GM23338 (cell line): ENCODE measurements at places on chromosomes 12 and 14. TPM values are rescaled to one million over a fixed set of nuclear protein-coding genes. Genes with fewer than 3 reads are reported as not detected.
A peak's percentile ranks its signal among the peaks of the same experiment; 100 is the strongest.

- H3K4me1 ChIP-seq: no peaks in the 10 kb centered on the region
- no peaks in the 10 kb centered on the region for H3K36me3 ChIP-seq
- H3K27ac ChIP-seq: no peak overlapping the region
- no peak for DNase-seq
Observed at GRCh38 chr12:61137677-61138414, 1122.4 kb upstream of the USP15 start.

- H3K27me3 ChIP-seq: no peaks in the 10 kb centered on the region
- H3K36me3 ChIP-seq: no peaks in the 10 kb centered on the region
- peaks cover 7% of the 10 kb centered on the region; the same call in 1 of the 2 replicates for H3K4me1 ChIP-seq
- DNase-seq: no peak
- no peak overlapping the region for H3K4me3 ChIP-seq
- H3K27ac ChIP-seq: peak overlapping the region; percentile 46; the same call in 1 of the 2 replicates
Observed at GRCh38 chr14:21200752-21201461, 45.0 kb upstream of the OR5AU1 start.

DNA sequence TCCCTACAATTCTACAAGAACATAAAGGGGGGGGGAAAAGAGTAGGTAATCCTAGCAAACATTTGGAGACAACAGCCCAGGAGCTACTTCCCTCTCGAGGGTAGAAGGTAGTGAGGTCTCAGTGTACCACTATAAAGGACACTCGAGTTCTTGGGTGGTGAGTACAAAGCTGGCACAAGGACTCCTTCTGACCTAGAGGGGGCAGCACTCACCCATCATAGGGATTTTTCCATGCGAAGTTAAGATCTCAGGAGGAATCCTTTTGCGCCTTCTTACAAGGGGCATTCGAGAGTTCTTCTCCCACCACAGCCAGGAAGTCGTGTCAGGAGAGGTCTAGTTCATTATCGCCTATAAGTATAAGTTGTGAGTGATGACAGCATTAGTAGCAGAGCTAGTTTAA lies 200.2 kb upstream of the RBM19 start:
- H3K4me1 ChIP-seq: peaks cover 3% of the 10 kb centered on the region; the same call in 1 of the 2 replicates
- peak; percentile 87 for DNase-seq
- no peak overlapping the region for H3K27ac ChIP-seq
- H3K27me3 ChIP-seq: 0 out of 2 replicates have a peak, but pooled peaks cover 3% of the 10 kb centered on the region
- H3K36me3 ChIP-seq: no peaks in the 10 kb centered on the region
- no peak overlapping the region for H3K4me3 ChIP-seq

DNA sequence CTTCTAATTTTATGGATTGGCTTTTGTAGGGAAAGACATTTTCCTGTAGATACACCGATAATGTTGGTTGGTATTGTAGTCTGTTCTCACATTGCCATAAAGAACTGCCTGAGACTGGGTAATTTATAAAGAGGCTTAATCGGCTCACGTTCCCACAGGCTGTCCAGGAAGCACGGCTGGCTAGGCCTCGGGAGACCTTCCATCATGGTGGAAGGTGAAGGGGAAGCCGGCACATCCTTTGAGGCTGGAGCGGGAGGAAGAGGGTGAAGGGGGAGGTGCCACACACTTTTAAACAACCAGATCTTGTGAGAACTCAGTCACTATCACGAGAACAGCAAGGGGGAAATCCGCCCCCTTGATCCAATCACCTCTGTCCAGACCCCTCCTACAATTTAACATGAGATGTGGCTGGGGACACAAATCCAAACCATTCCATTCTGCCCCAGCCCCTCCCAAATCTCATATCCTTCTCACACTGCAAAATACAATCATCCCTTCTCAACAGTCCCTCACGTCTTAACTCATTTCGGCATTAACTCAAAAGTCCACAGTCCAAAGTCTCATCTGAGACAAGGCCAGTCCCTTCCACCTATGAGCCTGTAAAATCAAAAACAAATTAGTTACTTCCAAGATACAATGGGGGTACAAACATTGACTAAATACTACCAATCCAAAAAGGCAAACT lies 66.7 kb upstream of the EIF5 start:
- DNase-seq: no peak
- H3K36me3 ChIP-seq: no peaks in the 10 kb centered on the region
- peaks cover 7% of the 10 kb centered on the region for H3K27me3 ChIP-seq
- peaks cover 4% of the 10 kb centered on the region; the same call in 1 of the 2 replicates for H3K4me1 ChIP-seq
- H3K27ac ChIP-seq: no peak overlapping the region

- H3K4me3 ChIP-seq: peak overlapping the region; percentile 65
- no peaks in the 10 kb centered on the region for H3K36me3 ChIP-seq
- no peak overlapping the region for H3K27ac ChIP-seq
- H3K4me1 ChIP-seq: peaks cover 16% of the 10 kb centered on the region
Observed at GRCh38 chr14:58243790-58244555, 670 bp upstream of the PSMA3 start.

- H3K4me1 ChIP-seq: peaks cover 26% of the 10 kb centered on the region
- H3K27me3 ChIP-seq: no peaks in the 10 kb centered on the region
- no peaks in the 10 kb centered on the region for H3K36me3 ChIP-seq
- H3K27ac ChIP-seq: 0 out of 2 replicates have a peak overlapping the region, but pooled peaks have one; percentile 4
Observed at GRCh38 chr14:22559041-22559440, 30.0 kb downstream of the DAD1 start.

Gene RNF212B
- total RNA-seq: not detected in 2 replicates

- no peak overlapping the region for H3K27ac ChIP-seq
- no peak for DNase-seq
- no peaks in the 10 kb centered on the region for H3K27me3 ChIP-seq
- H3K36me3 ChIP-seq: no peaks in the 10 kb centered on the region
- H3K4me1 ChIP-seq: peaks cover 8% of the 10 kb centered on the region
Observed at GRCh38 chr12:27194644-27195043, 49.4 kb upstream of the STK38L start.

Gene SERPINA10
- total RNA-seq: not detected in 2 replicates

DNA sequence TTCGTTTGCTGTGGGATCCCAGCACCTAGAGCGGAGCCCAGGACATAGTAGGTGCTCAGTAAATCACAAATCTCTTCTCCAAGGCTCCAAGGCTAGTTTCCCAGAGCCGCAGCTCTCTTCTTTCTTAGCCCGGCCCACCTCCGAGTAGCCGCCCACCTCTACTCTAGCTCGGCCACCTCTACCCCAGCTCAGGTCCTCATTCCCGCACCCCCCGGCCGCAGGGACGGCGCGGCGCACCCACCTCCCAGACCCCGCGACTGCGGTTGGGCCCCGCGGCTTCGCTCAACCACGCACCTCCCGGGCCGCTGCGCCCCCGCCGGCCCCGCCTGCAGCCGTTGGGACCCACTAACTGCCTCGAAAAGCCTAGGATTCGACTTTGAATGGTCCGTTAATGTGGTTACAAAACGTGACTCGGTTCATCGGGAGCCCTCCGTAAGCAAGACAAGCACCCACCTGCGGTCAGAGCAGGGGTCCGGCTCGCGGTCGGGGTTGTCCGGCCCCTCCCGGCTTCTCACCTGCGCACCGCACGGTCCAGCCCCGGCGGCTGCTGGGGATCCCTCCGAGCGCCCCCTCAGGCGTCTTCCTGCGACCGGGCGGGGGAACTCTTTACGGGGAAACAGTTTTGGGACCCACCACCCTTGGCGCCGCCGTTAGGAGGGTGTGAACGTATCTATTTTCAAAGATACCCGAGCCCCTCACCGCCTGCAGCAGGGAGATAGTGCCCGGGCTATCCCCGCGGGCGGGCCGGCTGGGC lies at the start of gene SLC2A14:
Gene SLC2A14 (minus strand): TSS at position 350 of the 754 bp plus-strand sequence. CDS start 3,035 bp downstream, outside the sequence.
- DNase-seq: peak; percentile 82
- H3K4me1 ChIP-seq: peaks cover 8% of the 10 kb centered on the region; the same call in 1 of the 2 replicates
- H3K36me3 ChIP-seq: no peaks in the 10 kb centered on the region
- H3K27me3 ChIP-seq: no peaks in the 10 kb centered on the region
- peak within 1 kb of the TSS; percentile 72 for H3K4me3 ChIP-seq
- H3K27ac ChIP-seq: peak within 1 kb of the TSS; percentile 84

GRCh38 chr12:112029301-112029700 lies 16.1 kb downstream of the ERP29 start:
- peaks cover 32% of the 10 kb centered on the region for H3K36me3 ChIP-seq
- H3K27ac ChIP-seq: no peak overlapping the region
- DNase-seq: no peak
- H3K4me1 ChIP-seq: peaks cover 8% of the 10 kb centered on the region; the same call in 1 of the 2 replicates
- no peak overlapping the region for H3K4me3 ChIP-seq

GRCh38 chr12:76504606-76505005 lies 55.0 kb downstream of the OSBPL8 start:
- DNase-seq: no peak
- no peak overlapping the region for H3K27ac ChIP-seq
- no peaks in the 10 kb centered on the region for H3K36me3 ChIP-seq
- H3K27me3 ChIP-seq: no peaks in the 10 kb centered on the region
- no peak overlapping the region for H3K4me3 ChIP-seq

GRCh38 chr14:90495357-90496276 lies 98.8 kb downstream of the CALM1 start:
- H3K4me3 ChIP-seq: no peak overlapping the region
- no peak overlapping the region for H3K27ac ChIP-seq
- no peaks in the 10 kb centered on the region for H3K36me3 ChIP-seq
- H3K27me3 ChIP-seq: no peaks in the 10 kb centered on the region

Gene NANOG
- total RNA-seq: 134 TPM in 2 replicates

- no peaks in the 10 kb centered on the region; the same call in 1 of the 2 replicates for H3K36me3 ChIP-seq
- DNase-seq: no peak
- H3K27me3 ChIP-seq: no peaks in the 10 kb centered on the region
Observed at GRCh38 chr12:50589650-50590435, 85.1 kb downstream of the DIP2B start.

Gene PLXNC1
- total RNA-seq: 2.4 and 6.5 TPM in 2 replicates

DNA sequence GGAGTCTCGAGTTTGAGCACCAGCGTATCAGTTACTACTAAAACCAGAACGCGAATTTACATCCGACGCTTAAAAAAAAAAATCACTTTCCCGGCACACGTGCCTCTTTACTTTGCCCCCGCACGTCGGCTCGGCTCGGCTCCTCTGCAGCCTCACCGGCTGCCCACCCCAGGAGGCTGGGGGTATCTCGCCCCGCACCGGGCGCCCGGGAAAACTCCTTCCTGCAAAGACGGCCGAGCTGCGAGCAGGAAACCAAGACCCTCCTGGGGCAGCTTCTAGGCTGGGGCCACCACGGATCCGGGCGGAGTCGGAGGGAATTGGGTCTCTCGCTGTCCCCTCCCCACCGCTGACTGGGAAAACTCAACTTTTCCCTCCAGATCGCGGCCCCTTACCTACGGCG lies 610 bp downstream of the VSIG10 start:
- H3K27ac ChIP-seq: peak overlapping the region; percentile 95
- H3K27me3 ChIP-seq: no peaks in the 10 kb centered on the region
- peaks cover 15% of the 10 kb centered on the region for H3K36me3 ChIP-seq

Gene GPR68
- 0.35 TPM in 2 replicates for total RNA-seq
